ENCODE measurements at places on chromosomes 2 and 18.

- DNase-seq: no peak
Observed at GRCh38 chr18:74768096-74768495, 170.4 kb downstream of the ZNF407 start.

- no peak for DNase-seq
Observed at GRCh38 chr18:62348474-62348873, 23.4 kb downstream of the TNFRSF11A start.

DNA sequence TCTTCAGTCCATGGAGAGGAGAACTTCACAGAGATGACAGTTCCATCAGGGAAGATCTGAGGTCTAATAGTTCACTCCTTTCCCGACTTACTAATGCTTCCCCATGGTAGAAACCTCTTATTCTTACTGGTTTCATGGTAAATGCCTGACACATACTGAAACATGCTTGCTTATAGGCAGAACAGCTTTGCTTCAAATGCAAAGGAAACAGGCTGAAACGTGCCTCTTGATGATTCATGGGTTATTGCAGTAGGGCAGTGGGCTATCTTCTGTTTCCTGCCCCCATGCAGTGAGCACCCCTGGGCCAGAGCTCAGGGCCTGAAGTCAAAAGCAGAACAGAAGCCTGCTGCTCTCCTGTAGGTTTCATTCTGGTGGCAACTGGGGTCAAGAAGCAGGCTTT lies 223.5 kb downstream of the RDH14 start:
- no peak for DNase-seq

- DNase-seq: no peak
Observed at GRCh38 chr2:23200068-23200786, 184.8 kb upstream of the KLHL29 start.

- no peak for DNase-seq
Observed at GRCh38 chr2:72689579-72690195, 136.1 kb downstream of the EXOC6B start.

- DNase-seq: no peak
Observed at GRCh38 chr18:47898055-47898454, 32.4 kb downstream of the SMAD2 start.

DNA sequence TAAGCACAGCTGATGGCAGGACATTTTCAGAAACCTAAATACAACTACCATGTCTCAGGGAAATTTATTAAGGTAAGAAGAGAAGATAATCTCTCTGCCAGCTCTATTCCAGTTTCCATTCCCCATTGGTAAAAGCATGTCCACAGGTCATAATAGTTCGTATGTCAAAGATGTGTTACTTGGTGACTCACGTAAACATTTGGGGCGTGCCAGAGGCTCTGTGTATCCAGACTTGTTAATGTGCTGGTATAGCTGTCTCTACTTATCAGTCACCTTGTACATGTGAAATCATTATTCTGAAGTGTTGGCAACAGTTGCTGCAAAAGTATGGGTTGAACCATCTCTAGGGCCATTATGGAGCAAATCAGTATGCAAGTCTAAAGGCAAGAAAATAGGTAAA lies 1345.1 kb downstream of the SUCLG1 start:
- DNase-seq: no peak

DNA sequence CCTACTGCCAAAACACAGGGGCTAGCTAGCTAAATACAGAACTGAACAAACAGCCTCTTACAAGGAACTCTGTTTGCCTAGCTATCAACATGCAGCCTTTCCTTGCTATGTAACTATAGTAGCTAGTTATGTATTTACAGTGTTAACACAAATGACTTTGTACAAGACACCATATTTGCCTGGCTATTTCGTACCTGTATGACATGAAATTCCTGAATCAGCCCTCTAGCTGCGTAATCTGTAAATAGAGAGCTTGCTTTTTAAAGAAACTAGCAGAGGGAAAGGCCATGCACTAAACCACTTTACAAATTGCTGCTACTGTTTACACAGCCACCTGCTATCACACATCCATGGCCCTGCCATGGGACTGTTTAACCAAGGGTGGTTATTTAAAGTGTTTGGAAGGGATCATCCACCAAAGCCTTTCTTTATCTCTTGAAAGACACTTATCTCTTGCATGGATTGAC lies 248.7 kb downstream of the TFCP2L1 start:
- no peak for DNase-seq

DNA sequence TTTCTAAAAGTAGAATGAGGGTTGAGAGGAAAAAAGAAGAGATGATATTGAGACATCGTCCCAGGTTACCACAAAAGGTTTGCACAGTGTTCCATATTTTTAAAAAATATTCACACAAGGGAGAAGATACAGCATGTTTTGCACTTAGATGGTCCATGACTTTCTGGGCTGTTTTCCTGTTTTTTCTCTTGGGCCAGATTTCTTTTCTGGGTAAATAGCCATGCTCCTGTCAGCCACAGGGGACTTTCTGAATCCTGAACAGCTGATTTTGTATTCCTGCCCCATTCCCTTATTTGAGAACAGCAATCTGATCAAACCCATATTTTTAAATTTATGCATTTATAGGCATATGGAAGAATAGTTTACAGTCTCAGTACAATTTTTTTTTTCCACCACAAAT lies 185.9 kb upstream of the NRP2 start:
- DNase-seq: no peak

DNA sequence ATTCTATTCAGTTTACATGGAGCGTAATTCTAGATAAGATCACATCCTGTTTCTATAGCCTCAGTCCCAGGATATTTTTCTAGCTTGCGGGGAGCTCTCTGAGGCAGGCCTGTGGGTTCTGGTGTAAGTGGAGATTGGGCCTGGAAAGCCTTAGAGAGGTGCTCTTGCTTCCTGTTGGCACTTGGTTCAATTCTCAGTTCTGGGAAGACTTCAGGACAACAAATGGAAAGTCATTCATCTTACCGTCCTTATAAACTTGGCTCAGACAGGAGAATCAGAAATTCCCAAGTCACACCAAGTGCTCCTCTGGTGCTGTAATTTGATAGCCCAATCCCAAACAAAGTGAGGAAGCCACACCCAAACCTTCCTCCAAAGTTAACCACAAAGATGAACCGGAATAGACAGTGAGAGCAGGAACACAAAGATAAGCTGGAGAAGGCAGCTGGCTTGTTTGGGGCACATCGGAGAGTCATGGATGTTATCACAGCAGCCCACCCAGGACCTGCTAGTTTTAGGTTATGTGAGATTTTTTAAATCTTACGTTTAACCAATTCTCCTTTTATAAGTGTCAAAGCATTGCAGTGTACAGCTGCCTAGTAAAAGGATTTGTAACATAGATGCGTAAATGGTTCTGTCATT lies 144.3 kb upstream of the MAP3K20 start:
- no peak for DNase-seq

DNA sequence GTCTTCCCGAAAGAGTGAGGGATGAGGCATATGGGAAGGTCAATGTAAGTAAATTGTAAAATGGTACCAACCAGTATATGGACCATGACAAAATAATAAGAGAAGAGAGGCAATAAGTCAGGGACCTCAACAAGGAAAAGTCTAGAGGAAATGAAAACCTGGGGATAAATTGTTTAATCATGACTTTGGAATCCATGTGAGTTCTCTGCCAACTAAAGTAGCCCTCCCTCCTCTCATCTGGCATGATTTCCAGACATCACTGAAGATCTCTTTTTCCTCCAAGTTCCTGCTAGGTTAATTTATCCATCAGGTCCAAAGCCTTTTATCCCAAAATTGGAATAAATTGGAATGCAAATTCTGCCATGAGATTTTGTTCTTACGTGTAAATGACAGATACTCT lies 417.9 kb downstream of the NRXN1 start:
- DNase-seq: no peak

GRCh38 chr2:121363632-121364420 lies 78.8 kb upstream of the TFCP2L1 start:
- no peak for DNase-seq

DNA sequence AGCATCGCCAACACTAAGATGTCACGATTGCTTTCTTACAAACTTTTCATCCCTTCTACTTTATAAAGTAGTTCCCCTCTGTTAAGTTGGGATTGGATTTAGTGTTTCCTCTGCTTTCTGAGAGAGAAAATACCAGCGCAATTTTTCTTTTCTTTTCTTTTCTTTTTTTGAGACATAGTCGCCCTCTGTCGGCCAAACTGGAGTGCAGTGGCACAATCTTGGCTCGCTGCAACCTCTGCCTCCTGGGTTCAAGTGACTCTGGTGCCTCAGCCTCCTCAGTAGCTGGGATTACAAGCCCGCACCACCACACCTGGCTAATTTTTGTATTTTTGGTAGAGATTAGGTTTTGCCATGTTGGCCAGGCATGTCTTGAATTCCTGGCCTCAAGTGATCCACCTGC lies 9.0 kb downstream of the RELCH start:
- no peak for DNase-seq
